Cardiac muscle cell (in vitro differentiated cells and primary cell): ENCODE measurements at places on chromosomes 1 and 21.

- DNase-seq: no peak
These were observed 283.1 kb downstream of the PLPP3 start for GRCh38 chr1:56295949-56296929.

DNA sequence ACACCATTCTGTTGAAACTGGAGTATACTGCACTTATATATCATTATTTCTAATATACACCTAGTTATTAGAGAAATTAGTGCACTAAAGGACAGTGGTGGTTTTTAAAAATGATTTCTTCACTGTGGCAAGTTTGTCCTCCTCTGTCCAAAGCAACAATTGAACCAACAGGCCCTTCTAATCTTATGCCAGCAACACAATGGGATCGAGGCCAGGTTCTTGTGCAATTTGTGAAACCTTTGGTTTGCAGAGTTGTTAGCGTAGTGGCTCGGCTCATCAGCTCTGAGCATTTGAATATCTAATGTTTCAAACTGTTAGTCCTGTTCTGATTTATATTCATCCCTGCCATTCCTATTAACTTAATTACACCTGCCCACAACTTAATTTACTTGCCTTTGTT is 9.9 kb upstream of the LRRC39 start:
- peak; percentile 92 for DNase-seq

DNA sequence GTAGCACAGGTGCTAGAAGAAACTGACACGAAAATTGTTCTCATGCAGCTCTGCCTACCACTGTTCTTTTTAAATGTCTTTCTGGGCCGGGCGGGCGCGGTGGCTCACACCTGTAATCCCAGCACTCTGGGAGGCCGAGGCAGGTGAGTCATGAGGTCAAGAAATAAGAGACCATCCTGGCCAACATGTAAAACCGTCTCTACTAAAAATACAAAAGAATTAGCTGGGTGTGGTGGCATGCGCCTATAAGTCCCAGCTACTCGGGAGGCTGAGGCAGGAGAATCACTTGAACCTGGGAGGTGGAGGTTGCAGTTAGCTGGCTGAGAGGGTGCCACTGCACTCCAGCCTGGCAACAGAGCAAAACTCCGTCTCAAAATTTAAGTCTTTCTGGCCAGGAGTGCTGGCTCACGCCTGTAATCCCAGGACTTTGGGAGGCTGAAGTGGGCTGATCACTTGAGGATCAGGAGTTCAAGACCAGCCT is 947 bp upstream of the RIT1 start:
- no peak for DNase-seq

DNA sequence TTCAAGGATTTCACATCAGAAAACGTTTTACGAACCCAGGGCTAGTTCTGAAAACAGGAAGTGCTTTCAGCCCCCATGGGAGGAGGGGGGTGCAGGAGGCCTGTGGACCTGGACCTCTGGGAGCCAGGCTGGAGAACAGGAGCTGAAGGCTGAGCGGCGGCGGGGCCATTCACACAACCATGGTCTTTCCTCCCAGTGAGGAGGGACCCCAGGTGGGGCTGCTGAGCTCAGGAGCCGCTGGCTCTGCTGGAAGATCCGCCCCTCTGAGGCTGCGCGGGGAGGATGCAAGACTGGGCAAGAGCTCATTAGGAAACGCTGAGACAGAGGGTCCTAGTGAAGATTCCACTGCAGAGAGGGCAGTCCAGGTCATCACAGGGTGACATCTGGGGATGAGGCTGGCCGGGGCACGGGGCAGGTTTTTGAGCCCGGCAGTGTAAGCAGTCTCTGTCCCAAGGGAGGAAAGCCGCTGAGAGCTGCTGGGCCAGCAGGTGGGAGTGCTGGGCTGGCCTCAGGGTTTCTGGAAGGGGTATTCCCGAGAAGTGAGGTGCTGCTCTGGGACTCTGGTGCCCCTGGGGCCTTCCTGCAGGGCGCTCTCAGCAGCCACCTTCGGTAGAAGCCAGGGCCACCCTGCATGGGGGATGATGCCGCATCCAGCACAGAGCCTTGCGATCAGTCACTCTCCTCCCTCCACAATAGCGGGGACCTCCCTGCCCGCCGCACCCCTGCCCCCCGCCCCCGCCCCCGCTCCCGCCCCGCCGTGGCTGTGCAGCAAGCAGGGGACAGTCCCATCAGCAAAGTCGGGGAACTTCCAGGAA is 7.5 kb downstream of the MX2 start:
- DNase-seq: peak; percentile 49

GRCh38 chr1:104987210-104987609 is 1237.5 kb downstream of the AMY1C start:
- DNase-seq: no peak

DNA sequence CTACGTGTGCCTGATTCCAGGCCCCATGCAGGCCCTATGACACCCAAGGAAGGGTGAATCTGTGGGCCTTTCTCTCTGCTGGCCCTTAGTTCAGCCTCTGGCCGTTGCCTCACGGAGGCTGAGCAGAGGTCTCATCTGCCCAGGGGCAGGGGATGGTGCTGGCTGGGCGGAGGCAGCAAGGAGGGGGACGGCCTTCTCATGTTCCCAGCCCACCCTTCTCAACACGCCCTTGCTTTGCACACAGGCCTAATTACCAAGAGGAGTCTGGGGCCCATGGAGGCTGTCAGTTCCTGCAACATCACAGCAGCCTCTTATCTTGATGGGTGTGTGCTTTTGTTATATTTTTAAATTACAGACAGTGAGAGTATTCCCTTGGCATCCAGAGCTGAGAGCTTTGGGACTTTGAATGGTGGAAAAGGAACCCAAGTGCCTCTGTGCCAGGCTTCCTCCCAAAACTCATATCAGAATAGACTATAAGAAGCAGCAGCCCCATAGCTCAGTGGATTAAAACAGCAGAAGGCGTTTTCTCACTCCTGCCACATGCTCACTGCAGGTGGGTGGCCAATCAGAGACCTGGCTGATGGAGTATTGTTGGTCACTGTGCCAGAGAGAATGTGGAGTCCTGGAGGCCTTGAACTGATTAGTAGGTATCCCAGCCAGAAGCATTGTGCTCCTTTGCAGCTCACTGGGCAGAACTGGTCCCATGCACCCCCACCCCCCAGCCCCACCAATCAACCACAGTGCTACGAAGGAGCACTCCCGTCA is 164.9 kb downstream of the CAMTA1 start:
- DNase-seq: no peak
